Dermis microvascular lymphatic vessel endothelial cell (primary cell): ENCODE measurements at places on chromosomes 2 and 18. TPM values are rescaled to one million over a fixed set of nuclear protein-coding genes. Genes with fewer than 3 reads are reported as not detected.

DNA sequence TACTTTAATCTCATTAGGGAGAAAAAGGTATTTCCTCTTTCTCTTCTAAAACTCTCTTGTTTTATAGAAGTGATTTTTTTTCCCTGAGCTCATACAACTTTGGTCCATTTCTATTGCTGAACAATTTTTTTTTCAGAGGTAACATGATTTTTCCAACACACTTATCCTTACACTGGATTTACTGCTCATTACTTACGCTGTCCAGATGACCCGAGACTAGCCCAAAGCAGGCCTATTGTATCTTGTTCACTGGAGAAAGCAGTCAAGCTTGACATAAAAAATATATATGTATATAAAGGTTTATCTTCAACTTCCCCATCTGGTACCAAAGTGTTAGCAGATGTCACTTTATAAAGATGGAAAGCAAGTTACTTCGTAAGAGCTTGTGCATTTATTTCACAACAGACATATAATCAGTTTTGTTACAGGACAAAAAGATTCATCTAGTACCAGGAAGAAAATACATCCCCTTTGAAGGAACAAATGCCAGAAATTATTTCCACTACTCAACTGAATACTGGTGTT is 70.4 kb upstream of the KIDINS220 start:
- no peak for DNase-seq

DNA sequence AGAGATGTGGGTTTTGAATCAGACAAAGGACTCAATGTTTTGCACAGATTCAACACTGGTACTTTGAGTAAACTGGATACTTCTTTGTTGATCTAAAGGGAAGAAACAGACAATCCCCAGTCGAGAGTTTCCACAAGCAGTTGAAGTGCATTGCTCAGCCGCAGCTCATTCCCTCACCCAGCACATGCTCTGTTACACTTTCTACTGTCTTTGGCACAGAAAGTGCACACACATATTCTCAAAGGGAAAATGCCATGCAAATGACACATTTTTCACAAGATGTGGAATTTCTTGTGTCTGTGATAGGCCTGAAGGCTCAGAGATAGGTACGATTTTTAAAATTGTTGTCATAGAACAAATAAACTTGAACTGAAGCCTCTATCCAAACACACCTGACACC is 258.9 kb upstream of the TRIB2 start:
- DNase-seq, result no peak

- no peak for DNase-seq
These were observed 643.4 kb upstream of the CDH2 start for GRCh38 chr18:28820353-28820752.

- peak; percentile 68 for DNase-seq
These were observed at the start of gene SP9 for GRCh38 chr2:174334781-174335251. TSS of gene SP9 (plus strand) at chr2:174334954. CDS start at chr2:174335093, 139 bp downstream.

GRCh38 chr18:78625847-78626246 is 353.8 kb upstream of the SALL3 start:
- no peak for DNase-seq

Gene CDH19
- under 0.01 TPM in 2 replicates for total RNA-seq
